Stimulated activated CD4-positive, alpha-beta T cell treated with anti-CD3 and anti-CD28 coated beads, TNF-alpha, amount 100 ng/mL, for 48 hours (primary cell): ENCODE measurements at places on chromosomes 2 and 18.

DNA sequence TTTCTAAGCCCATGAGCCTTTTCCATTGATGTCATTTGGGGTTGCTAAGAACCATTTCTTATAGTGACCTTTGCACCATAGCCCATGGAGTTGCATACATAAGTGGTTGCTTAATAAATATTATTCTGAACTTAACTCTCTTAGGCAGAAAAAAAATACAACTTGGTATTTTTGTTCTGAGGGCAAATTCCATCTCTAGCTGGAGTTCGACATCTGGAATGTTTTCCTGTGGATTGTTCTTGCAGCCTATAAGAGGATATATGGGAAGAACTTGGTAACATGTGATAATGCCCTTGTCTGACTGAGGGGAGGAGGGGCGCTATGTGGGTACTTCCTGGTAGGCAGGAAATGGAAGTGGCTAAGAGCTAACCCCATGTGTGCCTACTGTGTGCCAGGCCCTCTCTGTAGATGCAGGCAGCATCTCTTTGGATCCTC, 20.7 kb downstream of the IGFBP2 start:
- DNase-seq: no peak

DNA sequence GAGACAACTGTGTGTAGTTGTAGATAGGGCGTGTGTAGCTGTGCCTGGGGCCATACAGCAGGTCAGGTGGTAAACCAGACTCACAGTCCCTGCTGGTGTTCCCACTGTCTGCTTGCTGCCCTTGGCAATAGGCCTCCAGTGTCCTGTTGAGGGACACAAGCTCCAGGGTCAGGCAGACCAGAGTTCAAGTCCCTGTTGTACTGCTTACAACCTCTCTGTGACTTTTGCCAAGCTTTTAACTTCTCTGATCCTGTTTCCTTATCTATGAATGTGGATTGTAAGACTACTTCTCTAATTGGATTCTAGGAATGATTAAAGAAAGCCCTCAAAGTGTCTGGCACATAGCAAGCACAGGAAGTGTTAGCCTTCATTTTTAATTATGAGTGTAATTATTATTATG, 68.6 kb downstream of the MERTK start:
- no peak for DNase-seq

- no peak for DNase-seq
Observed at GRCh38 chr2:200406379-200406778, 99.9 kb downstream of the SPATS2L start.

DNA sequence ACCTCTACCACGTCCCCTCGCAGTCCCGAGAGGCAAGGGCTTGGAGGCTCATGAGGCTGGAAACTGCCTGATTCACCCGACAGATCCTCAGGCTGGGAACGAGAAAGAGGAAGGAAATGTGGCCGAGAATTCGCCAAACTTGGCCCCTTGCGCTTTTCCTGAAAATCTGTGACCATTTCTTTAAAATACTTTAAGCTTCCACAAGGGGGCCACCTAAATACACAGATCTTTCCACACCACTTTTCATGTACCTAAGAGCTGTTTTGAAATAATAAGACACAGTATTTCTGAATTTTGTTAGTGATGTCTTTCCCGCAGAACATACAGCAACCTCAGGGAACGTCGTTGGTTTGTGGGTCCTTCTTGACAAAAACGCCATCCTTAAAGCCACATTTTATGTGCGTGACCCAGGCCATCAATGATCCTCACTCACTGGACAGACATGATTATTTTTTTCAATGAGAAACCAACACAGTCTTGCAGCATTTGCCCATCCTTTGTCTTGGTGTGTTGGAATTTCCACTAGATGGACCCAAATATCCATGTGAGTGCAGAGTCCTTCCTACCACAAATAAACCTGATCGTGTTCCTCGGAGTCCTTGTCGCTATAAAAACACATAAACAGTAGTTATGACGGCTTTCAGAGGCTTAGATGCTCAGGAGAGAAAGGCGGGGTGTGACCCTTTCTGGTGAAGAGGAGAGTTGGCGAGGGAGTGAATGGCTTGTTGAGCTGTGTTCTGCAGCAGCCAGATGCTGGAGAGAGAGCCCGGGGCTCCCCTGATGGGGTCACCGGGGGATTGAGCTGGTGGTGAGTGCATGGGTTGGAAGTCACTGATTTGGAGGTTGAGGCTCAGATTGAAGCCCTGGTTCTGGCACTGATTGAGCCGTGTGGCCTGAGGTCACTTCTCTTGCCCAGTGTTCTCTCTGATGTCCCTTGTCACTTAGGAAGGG, 25.0 kb downstream of the DCDC2C start:
- DNase-seq: no peak
